ENCODE measurements at places on chromosomes 6 and 20.

DNA sequence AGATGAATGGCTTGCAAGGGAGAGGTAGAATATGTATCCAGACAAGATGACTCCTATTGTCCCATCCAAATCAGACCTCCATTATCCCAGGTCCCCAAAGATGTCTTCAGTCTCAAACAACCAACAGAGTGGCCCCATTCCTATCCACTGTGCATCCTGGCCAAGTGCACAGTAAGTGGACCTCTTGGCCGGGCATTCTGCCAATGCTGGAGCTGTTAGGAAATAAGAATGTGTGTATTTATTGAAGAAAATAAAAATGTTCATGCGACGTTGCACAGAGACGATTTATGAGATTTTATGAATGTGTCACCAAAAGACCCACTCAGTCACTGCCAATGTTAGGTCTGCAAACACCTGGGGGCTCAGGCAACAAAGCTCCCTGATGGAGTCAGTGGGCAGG, 196.0 kb downstream of the MAFB start:
- no peak for DNase-seq

DNA sequence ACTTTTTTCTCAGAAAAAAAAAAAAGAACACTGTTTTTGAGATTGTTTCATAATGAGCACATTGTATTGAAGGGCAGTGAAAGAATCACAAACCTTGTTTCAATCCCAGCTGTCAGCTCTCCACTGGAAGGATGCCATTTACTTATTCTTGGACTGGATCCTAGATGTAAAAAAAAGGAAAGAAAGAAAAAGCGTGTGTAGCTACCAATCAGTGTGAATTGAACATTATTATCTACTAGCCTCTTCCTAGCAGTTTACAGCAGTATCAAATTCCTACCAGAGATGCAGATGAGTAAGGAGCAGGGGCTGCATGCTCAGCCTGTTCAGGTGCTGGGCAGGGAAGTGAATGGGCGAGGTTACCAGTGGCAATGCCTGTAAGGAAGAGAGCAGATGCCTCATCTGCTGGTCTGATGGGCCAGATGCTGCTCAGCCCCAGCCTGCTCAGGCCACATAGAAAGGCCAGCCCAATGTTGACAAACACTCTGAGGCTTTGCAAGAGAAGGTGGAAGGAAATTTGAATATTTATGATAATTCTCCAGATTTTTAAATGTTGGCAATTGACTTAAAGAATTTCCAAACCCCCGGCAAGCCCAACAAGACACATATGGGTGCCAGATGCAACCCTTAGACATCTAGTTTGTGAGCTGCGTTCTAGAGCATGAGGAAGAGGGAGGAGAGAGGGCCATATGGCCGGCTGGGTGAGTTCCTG, 189.5 kb downstream of the IBTK start:
- DNase-seq: no peak

GRCh38 chr20:17443131-17443858, 87.9 kb downstream of the BFSP1 start:
- DNase-seq: no peak

GRCh38 chr20:37777012-37777950, 83.5 kb downstream of the CTNNBL1 start:
- DNase-seq: no peak

DNA sequence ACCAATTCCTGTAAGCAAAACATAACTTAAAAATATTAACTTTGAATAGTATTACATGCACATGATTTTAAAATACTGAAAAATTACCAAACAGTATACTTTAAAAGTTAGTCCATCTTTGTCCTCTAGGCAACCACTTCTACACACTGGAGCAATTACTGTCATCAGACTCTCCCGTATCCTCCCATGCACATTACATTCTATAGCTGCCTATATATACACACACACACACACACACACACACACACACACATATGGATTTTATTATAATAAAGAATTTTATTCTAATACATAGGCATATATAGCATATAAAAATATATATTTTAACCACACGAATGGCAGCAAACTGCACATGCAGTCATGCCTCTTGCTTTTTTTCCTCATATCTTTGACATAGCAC, 8.2 kb downstream of the REV3L start:
- no peak for DNase-seq

- DNase-seq: no peak
Observed at GRCh38 chr6:101534821-101535220, 141.3 kb downstream of the GRIK2 start.

DNA sequence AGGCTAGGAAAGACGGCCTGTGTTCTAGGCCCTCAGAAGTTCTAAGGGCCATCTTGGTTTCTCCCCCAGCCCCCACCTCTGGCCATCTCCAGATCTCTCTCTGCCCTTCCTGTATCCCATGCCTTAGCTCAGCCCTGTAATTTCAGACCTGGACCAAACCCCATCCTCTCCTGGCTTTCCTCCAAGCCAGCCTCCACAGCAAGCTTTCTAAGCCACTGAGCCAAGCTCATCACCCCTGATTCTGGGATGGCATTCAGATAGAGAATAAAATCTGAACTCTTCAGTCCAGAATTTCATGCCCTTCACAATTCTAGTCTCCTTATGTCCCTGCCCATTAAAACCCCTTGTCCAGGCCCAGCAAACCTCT, 18.9 kb upstream of the CCM2L start:
- no peak for DNase-seq

DNA sequence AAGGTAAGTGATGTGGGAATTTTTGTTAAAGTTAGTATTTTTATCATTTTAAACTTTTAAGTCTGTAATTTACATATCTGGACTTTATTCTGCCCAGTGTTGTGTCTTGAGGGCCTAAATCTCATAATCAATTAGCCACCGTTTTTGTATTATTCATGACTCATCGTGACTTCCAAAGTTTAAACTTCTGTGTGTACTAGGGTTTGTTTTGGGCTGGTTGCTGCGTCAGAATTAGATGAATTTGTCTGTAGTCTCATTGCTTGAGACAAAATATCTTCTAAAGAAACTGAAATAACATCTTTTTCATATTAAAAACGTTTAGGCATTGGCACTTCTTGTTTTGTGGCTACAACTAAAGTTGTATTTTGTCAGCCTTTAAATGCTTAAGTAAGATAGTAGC, 41.3 kb downstream of the CDYL start:
- no peak for DNase-seq

DNA sequence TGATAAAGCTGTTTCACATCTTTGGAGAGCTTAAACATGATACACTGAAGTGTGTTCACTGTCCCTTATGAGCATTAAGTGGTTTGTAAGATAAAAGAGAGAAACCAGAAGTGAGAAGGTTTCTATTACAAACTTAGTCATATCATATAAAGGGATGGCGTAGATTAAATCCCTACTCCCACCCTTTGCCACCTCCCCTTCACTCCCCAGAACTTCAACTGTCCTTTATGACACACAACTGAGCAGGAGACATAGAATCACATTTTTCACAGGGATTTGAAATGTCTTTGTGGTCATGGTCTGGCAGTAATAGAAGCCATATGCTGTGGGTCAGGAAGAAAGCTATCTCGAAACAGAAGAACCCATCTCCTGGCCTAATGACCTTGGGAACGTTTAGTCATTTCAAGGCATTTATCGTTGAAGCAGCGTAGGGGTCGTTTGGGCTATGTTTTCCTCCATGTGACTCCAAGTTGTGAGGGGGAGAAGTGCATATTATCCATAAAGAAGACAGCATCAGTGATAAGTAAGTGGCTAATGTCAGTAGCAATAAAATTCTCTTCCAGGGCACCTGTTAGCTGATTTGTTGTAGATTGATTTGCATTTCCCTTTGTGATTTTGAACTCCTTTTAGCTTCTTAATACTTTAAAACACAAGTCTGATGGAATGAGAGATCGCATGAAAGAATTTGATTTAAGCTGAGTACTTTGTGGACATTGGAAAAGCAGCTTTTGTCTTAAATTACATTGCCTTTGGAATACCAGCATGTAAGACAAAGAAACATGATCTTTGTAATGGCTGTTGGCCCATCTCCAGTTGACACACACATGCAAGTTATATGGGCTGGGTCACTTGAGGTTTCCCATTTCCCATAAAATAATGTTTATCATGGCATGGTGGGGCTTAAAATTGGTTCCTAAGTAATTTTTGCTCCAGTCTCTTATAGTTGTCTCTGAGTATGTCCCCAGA, 501.5 kb upstream of the FLRT3 start:
- DNase-seq: no peak

DNA sequence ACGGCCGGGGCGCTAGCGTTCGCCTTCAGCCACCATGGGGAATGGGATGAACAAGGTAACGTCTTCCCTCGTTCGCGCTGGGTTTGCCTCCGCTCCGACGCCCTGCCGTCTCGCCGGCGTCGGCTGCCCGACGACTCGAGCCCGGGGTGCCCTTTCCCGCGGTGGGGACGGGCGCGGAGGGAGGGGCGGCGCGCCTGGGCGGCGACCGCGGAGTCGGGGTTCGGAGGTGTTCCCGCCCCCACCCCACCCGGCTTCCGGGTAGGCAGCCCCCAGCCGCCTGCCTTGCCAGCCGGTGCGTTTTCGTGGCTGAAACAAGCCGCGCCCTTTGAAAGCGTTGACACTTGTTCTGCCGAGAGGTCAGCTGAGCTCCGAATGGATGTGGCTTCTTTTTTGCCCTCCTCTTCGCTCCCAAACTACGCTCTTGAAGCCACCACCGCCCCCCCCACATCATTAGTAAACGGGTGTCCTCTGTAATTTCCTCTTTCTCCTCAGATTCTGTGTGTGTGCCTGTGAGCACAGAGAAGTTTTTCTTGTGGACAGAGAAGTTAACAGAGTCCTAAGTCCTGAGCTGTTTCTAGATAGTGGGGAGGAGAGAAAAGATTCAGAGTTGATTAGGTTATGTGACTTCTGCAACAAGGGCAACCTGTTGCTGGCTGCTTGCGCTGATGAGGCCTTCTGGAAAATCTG, 362 bp downstream of the DUSP22 start:
- DNase-seq: peak; percentile 54

GRCh38 chr6:110054664-110055386, 76.7 kb downstream of the GPR6 start:
- DNase-seq: no peak

DNA sequence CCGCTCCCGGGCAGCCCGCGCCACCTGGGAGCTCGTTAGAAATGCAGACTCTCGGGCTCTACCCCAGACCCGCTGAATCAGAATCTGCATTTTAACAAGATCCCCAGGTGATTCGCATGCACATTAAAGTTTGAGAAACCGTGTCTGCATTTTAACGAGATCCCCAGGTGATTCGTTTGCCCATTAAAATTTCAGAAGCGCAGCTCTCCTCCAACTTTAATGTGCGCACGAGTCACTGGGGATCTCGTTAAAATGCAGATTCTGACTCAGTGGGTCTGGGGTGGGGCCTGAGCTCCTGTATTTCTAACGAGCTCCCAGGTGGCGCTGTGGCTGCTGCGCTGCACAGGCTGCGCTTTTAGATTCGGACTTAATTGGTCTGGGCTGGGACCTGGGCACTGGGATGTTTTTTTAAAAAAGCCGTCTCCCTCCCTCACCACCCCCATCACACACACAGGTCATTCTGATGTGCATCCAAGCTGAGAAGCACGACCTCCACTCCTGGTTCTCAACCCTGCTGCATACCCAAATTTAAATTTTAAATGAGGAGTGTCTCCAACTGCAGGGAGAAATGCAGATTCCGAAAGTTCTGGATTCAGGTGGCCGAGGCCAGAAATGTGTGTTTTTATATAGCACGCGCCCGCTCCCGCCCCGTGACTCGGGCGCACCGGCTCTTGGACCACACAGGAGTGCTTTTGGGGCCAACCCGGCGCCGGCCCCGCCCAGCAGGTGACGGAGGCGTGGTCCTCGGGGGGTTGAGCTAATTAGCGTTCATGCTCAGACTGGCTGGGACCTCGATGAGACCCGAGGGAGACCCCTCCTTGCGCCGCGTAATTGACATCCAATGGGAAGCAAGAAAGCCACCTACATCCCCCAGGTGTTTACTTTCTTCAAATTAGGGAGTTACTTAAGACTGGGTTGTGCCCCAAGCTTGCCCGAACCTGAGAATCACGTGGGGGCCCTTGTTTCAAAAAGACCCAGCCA, 85.8 kb downstream of the ZFP64 start:
- no peak for DNase-seq

- no peak for DNase-seq
Observed at GRCh38 chr20:48880981-48881657, 40.4 kb upstream of the ARFGEF2 start.

- no peak for DNase-seq
Observed at GRCh38 chr6:19979986-19980385, 142.8 kb downstream of the ID4 start.

- no peak for DNase-seq
Observed at GRCh38 chr20:62814709-62815065, 2.2 kb upstream of the COL9A3 start.

- no peak for DNase-seq
Observed at GRCh38 chr6:161233986-161234661, 39.7 kb downstream of the AGPAT4 start.

GRCh38 chr6:111096246-111096645, 8.9 kb downstream of the SLC16A10 start:
- no peak for DNase-seq

- no peak for DNase-seq
Observed at GRCh38 chr6:87540539-87540938, 49.2 kb downstream of the RARS2 start.

GRCh38 chr6:31125586-31126363, 5.5 kb upstream of the CDSN start:
- no peak for DNase-seq

- no peak for DNase-seq
Observed at GRCh38 chr20:37526238-37526838, 1.3 kb downstream of the BLCAP start.

DNA sequence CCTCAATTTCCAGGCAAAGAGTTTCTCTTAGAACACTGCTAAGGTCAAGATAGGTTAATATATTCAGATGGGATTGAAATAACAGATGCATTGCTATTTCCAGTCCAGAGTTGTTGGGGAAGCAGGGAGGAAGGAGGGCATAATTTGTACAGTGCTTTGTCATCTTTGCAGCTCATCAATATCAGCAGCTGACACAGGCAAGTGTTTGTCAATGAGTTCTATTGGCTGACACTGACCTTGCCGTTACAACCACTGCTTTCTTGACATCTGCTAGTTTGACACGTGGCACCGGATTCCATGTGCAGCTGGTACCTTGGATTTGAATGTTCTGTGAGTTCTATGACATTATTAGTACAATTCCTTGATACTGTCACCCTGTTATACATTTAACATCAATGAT, 28.0 kb upstream of the MLIP start:
- no peak for DNase-seq

GRCh38 chr6:25431975-25432307, 152.8 kb downstream of the CARMIL1 start:
- DNase-seq: no peak

DNA sequence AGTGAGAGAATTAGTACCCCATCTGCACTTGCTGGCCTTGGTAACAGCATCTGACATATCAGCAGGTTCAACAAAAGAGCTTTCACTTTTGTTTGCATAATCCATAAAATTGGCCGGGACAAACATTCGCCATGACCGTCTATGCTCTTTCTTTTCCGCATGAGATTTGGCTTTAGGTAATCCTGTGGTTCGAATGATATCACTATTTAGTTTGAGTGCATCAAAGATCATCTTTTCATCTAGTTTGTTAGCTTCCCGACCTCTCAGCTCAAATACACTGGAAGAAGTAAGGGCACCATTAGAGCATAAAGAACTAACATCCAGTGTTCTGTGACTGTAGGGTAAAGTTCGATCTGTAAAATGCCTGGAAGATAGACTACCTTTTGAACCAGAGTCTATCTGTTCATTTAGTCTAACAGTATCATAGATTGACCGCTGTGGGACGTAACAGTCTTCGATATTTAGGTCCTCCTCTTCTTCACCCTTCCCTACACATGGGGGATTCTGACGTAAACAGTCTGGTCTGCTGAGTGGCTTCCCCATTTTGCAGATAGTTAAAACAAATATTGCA, 101.6 kb downstream of the DST start:
- no peak for DNase-seq
